Right hindlimb (tissue), 1 donor: ENCODE measurements at places on chromosomes 7 and 10.

GRCh38 chr10:13331646-13332045 lies 16.4 kb downstream of the SEPHS1 start:
- no peak for DNase-seq

DNA sequence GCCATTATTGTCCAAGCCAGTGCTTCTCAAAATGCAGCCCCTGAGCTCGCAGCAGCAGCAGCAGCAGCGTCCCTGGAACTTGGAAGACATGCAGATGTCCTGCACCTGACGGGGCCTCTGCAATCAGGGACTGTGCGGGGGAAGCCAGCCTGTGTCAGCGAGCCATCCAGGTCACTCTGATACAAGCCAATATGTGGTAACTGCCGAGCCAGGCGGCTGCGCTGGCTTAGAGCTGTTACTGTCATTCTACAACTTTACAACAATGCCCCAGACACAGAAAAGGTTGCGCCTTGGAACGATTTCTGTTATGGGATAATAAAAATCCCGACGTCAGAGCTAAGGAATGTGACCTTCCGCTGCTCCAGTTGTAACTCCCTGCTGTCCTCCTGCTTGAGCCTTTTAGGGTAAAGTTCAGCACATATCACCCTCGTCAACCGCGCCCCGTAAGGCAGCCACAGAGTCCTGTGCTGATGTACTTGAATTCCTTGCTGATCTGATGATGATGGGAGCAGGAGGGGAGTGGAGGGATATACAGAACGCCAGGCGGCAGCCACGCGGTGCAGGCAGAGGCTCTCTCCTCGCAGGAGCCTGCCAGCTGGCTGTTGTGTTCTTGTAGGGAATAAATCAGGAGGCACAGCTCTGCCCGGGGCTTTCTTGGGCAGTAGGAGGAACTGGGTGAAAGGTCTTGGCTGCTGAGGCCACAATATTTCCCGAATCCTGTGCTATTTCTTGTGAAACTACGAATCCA lies 20.0 kb upstream of the CRYGN start:
- peak; percentile 89 for DNase-seq

DNA sequence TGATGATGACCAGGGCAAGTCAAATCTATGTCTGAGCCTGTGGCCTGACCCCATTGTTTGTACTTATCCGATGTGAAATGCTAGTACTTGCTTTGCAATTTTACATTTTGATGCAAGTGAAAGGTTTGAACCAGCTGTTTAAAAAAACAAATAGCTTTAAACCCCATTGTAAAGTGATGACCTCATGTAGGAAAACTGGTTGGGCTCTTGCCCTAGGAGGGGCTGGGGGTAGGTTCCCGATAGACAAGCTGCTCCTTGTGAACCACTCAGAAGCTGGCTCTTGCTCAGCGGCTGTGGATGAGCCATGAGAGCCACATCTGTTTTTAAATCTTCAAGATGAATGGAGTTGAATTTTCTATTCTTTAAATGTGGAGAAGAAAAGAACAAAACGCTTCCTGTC lies 185.3 kb downstream of the WDR11 start:
- peak; percentile 72 for DNase-seq

DNA sequence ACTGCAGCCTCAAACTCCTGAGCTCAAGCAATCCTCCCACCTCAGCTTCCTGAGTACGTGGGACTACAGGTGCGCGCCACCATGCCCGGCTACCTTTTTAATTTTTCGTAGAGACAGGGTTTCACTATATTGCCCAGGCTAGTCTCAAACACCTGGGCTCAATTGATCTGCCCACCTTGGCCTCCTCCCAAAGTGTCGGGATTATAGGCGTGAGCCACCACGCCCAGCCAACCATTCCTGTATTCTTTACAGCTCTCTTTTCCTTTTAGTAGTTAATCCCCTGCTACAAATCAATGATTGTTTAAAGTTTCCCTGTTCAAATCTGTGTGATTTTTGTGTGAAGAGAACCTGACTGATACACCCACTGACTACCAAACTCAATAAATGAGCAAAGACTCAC lies 75.4 kb upstream of the SVIL start:
- no peak for DNase-seq

DNA sequence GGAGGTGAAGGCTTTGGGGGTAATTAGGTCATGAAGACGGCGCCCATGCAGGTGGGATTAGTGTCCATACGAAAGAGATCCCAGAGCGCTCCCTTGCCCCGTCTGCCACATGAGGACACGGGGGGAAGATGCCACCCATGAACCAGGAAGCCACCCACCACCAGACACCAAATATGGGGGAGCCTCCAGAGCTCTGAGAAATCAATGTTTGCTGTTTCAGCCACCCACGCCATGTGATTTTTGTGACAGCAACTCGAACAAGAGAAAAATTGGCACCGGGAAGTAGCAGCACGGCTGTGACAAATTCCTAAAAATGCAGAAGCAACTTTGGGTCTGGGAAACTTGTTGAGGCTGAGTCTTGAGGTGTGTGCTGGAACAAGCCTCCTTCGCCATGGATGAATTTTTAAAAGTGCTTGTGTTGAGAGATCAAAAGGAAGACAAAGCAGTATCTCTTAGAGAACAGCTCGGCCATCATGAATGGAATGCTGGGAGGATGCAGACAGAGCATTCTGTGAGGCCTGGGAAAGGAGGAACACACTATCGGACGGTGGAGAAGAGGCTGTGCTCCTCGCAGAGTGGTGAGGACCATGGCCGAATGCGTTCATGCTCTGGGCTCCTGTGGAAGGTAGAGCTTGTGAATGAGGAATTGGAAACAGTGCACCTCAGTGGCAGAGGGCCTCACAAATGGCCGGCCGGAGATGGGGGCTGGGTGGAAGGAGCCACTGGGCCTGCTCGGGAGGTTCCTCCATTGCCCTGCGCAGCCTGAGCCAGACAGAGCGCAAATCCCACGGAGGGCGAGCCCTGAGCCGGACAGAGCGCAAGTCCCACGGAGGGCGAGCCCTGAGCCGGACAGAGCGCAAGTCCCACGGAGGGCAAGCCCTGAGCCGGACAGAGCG lies 277.5 kb downstream of the PTPRN2 start:
- no peak for DNase-seq

GRCh38 chr7:8263048-8263447 lies 1.1 kb upstream of the ICA1 start:
- DNase-seq: no peak

- DNase-seq: no peak
Observed at GRCh38 chr7:86942081-86942480, 117.4 kb downstream of the ELAPOR2 start.

- no peak for DNase-seq
Observed at GRCh38 chr10:67789769-67790168, 48.2 kb downstream of the DNAJC12 start.

DNA sequence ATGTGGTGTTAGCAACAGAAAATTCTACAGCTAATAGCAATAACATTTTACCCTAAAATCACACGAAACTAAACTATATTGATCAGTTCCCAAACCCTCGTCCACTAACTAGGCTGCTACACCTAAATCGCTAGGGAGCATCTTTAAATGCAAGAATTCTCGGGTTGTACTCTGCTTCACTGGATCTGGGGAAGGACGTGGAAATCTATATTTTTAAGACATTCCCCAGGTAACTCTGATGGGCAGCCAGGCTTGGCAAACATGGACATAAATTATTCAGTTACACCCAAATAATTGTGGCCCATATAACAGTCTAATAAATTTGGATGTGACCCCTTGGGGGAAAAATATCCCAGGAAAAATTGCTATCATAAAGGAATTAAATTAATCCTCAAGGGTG lies 36.3 kb upstream of the NFE2L3 start:
- DNase-seq: no peak

DNA sequence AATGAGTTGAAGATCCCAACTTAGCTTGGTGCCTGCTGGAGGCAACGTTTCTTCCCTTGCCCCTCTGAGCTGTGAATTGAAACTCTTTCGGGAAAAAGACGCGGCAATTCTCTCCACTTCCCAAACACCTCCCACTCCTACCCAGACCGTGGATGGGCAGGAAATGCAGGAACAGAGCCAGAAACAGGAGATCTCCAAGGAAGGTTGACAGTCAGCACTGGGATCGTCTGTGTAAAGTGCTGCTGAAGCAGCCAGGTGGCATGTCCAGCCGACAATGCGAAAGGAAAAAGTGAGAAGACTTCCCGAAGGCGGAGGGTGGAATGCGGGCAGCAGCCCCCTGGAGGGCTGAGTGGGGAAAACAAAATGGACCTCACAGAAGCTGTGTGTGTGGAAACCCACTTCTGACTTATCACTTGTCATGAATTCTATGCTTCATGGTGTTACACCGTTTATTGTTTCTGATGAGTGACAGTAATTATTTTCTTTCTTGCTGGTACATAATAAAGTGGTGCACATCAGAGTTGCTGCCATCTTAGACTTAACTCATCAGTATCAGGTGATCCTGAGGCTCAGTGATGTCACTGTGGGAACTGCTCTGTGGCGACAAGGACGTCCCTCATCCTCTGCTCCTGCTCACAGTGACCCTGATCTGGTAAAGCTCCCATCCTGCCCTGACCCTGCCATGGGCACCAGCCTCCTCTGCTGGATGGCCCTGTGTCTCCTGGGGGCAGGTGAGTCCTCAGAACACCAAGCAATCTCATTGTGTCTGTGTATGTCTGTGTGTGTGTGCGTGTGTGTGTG lies 220.5 kb upstream of the PRSS1 start:
- no peak for DNase-seq

GRCh38 chr7:98659756-98660155 lies 42.7 kb downstream of the NPTX2 start:
- no peak for DNase-seq

DNA sequence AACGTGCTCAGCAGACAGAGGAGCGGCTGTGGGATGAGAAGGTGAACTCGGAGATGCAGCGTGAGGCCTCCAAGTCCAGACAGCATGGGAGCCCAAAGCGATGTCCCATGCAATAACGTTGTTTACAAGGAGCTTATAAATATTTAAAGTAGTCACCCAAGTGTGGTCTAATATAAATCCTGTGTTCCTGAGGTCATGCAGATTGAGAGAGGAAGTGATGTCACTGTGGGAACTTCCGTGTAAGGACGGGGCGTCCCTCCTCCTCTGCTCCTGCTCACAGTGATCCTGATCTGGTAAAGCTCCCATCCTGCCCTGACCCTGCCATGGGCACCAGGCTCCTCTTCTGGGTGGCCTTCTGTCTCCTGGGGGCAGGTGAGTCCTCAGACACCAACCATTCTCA lies 94.7 kb upstream of the PRSS58 start:
- DNase-seq: no peak

- peak; percentile 62 for DNase-seq
Observed at GRCh38 chr10:45096001-45096400, 95.3 kb downstream of the ZNF22 start.

- no peak for DNase-seq
Observed at GRCh38 chr7:37084303-37084702, 360.0 kb upstream of the AOAH start.

DNA sequence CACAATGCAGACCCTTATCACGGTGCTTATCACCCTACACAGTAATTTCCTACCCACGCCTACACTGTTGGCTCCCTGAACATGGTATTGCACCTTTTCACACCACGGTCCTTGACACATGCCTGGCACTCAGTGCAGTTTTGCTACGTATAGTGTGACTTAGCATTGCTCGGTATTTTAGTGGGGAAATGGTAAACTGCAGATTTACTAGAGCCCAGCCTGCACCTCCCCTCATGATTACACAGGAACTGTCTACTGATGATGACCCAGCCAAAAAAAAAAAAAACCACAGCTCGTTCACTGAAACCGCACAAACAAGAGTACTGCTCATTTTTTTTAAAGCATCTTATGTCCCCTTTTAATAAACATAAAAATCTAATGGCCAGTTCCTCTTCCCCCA lies 124.2 kb upstream of the ZNF746 start:
- DNase-seq: no peak

- DNase-seq: no peak
Observed at GRCh38 chr7:108030516-108030915, 27.6 kb upstream of the LAMB1 start.

GRCh38 chr7:80548840-80549530 lies 37.1 kb upstream of the GNAT3 start:
- no peak for DNase-seq

DNA sequence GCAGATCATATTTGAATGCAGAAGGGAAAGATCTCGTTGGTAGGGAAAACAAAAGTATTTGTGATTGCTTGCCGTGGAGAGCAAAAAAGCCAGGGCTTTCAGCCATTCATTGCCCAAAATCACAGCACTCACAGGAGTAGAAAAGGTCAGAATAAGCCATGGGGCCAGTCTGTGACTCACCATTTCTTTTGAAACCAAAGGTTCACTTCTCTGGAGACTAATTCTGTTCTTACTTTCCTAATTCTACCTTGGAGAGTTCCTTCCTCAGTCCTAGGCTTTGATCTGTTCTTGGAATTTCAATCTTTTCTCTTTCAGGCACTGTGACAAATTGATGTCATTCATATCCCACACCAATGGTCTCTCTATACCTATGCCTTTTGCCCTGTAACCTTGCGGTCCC lies 54.1 kb upstream of the FAM180A start:
- DNase-seq: no peak

DNA sequence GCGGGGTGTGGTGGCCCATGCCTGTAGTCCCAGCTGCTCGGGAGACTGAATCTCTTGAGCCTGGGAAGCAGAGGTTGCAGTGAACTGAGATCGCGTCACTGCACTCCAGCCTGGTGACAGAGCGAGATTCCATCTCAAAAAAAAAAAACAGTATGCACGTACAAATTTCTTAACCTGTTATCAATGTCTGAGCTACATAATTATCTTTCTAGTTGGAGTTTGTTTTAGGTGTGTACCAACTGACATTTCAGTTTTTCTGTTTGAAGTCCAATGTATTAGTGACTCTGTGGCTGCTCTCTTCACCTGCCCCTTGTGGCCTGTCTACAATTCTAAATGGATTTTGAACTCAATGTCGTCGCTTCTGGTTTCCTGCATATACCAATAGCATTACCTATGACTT lies 40.3 kb downstream of the CD36 start:
- no peak for DNase-seq

DNA sequence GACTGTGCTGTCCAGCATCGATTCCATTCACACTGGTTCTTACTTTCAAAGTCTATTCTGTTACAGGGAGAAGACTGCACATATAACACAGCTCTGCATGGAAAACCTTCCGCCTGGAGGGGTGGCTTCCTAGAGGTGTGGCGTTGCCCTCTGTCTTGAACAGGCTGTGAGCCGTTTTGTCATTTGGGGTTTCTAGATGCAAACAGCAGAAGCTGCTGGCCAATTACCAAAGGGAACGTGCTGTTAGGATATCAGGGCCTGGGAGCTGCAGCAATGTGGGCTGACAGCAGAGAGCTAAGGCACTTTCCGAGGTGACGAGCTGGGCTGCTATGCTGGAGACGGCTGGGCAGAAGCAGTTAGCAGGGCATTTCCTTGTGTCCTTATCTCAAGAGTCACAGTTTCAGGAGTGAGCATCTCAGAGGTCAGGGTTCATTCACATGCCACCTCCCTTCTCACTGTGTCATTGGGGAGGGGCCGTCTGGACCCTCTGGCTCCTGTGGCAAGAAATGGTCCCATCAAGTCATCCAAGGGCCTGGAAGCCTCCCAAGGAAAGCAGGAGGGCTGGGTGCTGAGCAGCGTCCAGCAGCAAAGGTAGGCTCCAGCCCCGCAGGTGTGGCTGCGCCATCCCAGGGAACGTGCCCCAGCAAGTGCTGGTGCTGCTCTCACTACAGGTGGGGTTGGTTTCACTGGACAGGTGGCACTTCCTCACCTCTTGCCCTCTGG lies 106.5 kb downstream of the WDR37 start:
- DNase-seq: no peak
